ENCODE measurements at places on chromosomes 7 and 10.

DNA sequence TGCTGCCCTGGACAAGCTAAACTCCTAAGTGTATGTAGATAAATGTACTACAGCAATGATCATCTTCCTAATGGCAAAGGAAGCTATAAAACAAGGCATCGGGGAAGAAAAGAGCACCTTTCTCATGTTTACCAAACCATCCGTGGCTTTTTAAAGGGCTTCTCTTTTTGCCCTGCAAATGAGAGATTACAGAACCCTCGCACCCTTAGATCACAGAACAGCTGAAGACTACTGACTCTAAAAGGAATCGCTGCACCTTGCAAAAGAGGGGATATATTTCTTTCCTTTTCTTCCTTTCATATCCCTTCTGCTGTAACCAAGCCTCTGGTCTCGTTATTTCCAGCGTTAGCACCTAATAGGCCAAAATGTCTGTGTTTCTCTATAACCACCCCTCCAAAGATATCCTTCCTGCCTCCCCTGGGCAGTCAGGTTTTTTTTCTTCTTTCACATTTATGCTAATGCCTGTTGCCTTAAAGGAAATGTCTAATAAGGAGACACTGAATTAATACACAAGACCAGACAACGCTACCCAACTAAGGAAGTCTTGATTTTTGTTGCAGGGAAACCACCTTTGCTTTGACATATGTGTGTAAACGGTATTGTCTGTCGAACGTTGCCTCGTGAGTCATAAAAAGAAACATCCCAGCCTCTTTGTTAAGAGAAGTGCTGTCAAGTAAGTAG, 10.5 kb downstream of the ST8SIA6 start:
- no peak for DNase-seq

DNA sequence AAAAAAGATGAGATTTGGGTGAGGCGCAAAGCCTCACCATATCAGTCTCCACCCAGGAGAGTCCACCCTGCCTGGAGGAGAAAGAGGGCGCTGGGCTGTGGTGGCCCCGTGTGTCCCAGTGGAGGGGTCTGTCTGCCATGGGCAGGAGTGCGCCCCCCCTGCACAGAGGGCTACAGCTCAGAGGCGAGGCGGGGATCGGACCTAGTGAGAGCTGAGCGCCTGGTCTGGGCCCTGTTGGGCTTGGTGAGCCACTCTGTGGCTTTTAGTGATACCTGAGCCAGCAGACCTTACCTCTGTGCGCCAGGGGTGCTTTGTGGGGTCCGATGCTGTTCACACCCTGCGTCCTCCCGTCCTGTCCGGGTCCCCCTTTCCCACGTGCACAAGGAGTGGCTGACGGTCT, 25.9 kb upstream of the GNA12 start:
- no peak for DNase-seq

GRCh38 chr7:29449569-29450260, 113.9 kb upstream of the PRR15 start:
- DNase-seq, result no peak

DNA sequence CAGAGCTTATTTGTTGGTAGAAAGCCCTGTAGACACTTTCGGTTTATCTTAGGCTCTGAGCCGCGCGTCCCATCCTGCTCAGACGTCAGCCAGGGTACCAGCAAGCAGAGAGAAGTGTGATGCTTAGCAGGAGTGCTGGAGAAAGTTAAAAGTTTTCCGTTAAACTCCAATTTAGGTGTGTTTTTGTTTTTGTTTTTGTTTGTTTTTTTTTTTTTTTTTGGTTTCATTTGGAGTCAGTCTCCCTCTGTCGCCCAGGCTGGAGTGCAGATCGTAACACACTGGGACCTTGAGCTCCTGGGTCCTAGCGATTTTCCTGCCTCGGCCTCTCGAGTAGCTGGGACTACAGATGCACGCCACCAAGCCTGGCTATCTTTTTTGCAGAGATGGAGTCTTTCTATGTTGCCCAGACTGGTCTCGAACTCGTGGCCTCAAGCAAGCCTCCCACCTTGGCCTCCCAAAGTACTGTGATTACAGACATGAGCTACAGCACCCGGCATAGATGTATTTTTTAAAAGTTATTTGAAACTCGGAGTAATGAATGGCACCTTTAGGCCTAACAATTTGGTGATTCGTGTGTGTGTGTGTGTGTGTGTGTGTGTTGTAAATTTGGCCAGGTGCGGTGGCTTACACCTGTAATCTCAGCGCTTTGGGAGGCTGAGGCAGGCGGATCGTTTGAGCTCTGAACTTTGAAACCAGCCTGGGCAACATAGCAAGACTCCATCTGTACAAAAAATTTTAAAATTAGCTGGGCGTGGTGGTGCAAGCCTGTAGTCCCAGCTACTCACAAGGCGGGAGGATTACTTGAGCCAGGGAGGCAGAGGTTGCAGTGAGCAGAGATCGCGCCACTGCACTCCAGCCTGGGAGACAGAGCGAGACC, 1.3 kb upstream of the HIP1 start:
- DNase-seq, result no peak

GRCh38 chr10:100731407-100732240, 13.8 kb upstream of the PAX2 start:
- no peak for DNase-seq

- no peak for DNase-seq
These were observed 30.8 kb downstream of the ABI1 start for GRCh38 chr10:26829810-26830515.
